ENCODE measurements at places on chromosomes 11 and 22.

GRCh38 chr11:120657306-120658070, 145.9 kb downstream of the GRIK4 start:
- DNase-seq, result no peak

DNA sequence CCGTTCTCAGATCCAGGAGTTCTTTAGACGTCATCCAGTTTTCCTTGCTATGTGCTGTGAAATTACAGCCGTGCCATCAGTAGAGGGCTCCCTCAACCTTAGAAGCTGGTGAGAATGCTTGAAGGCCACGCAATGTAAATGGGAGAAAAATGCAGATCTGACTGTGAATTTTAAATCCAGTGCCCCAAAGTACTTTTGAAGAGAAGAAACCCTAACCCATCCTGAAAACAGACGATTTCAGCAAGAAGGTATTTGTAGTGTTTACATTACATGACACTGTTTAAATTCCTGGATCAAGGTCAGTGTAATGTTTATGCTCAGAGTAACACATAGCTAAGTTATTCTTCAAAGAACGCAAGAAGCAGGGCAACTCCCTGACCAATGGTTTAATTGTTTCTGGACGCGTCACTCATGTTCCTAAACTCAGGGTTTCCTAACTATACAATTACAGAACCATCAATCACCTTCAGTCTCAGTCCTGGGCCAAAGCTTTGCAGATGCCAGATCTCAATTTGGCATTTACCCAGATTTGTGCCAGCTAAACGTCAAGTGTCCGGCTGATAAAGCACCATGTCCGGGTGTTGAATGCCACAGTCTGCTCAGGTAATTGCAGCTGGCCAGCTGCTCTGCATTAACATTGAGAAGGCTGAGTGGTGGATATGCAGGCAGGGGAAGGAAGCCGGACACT, 38.2 kb downstream of the ADAMTS8 start:
- no peak for DNase-seq

- DNase-seq, result no peak
Observed at GRCh38 chr11:1926156-1927025, 6.9 kb downstream of the TNNT3 start.

GRCh38 chr11:85758480-85759039, 52.4 kb downstream of the SYTL2 start:
- no peak for DNase-seq

DNA sequence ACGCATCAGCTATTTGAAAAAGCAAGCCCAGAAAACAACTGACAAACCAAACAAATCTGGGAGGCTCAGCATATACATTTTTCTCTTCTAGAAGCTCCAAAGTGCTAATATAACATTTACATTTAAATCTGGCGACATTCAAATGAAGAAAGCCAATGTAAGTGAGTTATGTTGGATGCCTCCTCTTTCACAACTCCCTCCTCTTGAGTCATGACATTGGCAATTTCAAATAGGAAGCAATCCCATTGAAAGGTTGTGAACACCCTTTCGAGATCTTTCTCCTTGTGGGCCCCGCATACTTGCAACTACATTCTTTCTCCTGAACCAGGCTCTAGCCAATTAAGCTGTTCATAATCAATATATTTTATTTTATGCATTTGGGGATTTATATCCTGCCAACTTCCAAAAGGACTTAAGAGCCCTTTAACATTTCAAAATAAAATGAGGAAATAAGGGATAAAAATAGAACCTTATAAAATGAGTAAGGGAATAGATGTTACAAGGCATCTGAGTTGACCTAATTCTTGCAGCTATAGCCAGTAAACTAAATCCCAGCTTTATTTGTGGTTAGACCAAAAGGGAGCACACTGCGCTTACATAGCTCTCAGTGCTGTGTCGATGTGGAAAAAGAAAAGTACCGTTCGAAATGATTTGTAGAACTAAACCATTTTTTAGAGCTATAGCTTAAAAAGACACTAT, 129.5 kb upstream of the SESN3 start:
- no peak for DNase-seq

DNA sequence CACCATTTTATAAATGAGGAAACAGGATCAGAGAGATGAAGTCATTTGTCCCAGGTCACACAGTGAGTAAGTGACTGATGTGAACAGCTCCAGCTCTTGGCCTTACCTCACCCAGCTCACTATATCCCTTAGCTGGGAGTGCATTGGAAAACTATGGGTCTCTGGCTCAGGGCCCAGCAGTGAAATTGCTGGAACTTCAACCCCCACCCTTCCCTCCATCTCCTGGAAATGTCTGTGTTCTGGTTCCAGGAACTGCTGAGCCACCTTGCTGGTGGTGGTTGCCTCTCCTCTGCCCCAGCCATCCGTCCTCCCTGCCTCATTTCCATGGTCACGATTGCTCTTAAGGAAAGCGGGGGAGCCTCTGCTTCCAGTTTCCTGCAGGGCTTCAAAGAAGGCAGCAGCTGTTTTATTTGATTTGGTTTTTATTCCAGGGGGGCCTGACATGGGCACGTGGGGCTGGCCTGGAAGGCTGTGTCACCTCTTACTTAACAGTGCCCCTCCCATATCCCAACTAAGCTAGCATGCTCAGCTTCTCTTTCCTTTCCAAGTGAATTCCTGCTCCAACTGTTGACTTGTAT, 46.2 kb upstream of the CSTF3 start:
- DNase-seq, result no peak

DNA sequence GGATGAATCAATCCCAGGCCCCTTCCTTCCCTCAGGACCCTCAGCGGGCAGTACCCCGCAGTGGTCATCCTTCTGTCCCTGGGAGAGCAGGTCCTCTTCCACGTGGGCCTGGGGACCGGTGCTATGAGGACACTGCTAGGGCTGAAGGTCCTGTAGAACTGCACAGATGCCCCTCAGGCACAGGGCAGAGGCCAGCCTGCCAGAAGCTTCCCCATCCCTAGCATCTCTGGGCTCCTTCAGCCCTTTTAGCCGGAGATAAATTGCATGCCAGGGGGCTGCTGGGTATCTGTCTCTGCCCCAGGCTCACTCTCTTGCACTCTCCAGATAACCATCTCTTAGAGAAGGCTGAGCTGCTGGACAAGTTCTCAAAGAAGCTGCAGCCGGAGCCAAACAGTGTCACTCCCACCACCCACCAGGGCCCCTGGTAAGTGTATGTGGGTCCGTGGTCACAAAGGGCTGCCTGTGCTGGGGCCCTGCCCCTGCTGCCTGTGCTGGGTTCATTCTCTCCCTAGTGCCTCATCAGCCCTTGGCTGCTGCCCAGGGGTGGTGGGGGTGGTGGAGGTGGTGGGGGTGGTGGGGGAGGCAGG, 2.3 kb downstream of the ATG16L2 start:
- no peak for DNase-seq

DNA sequence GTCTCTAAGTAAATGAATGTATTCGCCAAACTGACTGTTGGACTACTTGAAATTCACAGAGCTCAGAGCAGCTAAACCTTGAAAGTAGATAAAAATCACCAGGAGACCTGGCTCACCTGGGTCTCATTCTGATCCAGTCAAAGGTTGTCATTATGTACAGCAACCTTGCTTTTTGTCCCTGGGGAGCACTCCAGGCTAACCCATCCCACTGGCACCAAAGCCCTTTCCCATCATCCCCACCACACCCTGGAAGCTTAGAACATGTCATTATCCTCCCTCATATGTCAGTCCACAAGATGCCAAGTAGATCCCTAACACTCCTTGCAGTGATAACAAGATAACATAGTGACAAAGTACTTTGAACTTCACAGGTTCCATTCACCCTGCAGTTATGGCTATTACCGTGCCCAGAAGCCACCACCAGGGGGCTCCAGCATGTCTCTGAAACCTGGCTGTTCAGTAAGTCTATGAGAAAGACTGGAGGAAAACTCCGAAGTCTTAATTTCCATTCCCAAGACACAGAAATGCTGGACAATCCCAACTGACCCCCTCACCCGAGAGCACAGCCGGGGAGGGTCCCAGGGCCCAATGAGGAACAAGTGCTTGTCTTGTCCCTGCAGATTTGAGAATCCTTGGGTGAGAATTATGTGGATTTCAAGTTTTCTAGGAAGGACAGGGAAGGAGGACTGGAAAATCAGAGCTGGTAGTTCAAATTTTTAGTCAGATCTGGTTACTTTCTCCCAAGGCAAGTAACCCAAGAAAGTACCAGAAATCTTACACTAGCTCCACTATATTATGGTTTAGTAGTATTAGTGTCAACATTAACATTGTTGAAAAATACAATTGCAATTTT, 43.0 kb upstream of the USP47 start:
- DNase-seq, result peak; percentile 79

DNA sequence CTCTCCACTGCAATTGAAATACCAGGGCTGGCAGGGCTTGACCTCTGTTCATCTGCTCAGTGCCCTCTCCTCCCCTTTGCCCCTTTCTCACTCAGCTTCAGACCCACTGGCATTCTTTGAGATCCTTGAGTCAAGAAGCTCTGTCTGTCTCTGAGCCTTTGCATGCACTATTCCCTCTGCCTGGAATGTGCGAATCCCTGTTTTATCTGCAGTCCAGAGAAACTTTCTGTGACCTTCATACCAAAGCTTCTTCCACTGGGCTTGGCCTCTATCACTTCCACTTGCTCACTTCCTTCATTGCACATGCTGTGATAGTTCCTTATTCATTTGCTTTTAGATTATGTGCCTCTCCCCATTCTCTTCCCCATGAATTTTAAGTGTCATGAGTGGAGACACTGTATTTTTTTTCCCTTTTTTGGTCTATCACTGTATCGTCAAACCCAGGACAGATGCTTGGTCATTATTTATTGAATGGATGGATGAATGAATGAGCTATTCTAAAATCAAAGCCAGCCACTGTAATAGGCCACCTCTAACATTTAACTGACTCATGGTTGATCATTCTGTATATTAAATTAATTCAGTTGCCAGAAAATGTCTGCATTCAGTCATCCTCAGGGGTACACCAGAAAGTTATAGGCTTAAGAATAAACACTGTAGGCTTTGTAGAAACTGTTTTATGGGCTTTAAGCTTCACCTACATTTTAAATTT, 88.7 kb upstream of the TIMP3 start:
- no peak for DNase-seq

- DNase-seq, result no peak
Observed at GRCh38 chr22:38699784-38700183, 959 bp downstream of the JOSD1 start.

- no peak for DNase-seq
Observed at GRCh38 chr22:17707526-17707925, 66.7 kb downstream of the BID start.

- no peak for DNase-seq
Observed at GRCh38 chr11:44610186-44610955, 44.9 kb downstream of the CD82 start.

- DNase-seq, result peak; percentile 86
Observed at GRCh38 chr11:3824714-3825472, 15.9 kb downstream of the RHOG start.

GRCh38 chr11:47667135-47667534, 24.8 kb upstream of the MTCH2 start:
- no peak for DNase-seq

- DNase-seq, result no peak
Observed at GRCh38 chr11:121367844-121368225, 75.3 kb downstream of the SC5D start.
